Effector memory CD8-positive, alpha-beta T cell (primary cell): ENCODE measurements at places on chromosomes 2 and 18.

DNA sequence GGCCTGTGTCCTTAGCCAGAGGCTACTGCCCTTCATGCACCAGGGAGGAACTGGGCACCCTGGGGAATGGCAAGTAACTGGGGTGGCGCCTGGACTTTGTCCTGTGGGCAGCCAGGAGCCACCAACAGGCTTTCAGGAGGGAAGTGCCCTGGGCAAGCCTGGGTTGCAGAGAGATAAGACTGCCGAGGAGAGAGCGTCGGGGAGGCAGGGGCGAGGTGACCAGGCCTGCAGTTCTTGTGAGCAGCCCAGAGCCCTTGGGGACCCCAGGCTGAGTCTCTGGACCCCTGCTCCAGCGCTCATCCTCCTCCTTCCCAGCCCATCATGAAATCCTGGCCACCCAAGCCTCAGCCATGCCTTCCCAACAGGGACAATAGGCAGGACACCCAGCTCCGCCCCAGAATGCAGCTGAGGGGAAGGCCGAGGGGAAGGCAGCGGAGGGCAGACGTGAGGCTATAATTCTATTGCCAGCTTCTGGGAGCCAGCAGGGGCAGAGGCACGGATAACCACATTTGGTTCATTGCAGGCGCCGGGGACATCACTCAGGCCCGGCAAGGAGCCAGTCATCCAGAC, 25.1 kb downstream of the ADRA2B start:
- DNase-seq: no peak

- no peak for DNase-seq
These were observed 792.7 kb downstream of the RNF144A start for GRCh38 chr2:7709907-7710306.

GRCh38 chr18:6885992-6886796, 156.7 kb downstream of the ARHGAP28 start:
- DNase-seq: no peak

DNA sequence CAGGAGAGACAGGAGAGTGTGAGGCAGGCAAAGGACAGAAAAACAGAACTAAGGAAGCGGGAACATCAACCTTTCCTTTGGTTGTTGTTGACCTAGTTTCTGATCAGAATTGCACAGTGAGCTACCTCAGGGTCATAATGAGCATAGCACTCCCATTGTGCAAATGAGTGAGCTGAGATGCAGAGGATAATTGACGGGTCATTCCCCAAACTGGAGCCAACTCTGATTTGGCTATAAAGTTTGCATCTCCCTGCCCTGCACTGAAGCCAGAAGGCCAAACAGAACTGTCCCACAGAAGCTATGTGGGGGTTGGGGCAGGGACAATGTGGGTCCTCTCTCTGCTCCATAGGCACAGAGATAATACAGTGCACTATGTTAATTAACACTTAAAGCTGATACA, 105.6 kb upstream of the KLHL14 start:
- DNase-seq: no peak

DNA sequence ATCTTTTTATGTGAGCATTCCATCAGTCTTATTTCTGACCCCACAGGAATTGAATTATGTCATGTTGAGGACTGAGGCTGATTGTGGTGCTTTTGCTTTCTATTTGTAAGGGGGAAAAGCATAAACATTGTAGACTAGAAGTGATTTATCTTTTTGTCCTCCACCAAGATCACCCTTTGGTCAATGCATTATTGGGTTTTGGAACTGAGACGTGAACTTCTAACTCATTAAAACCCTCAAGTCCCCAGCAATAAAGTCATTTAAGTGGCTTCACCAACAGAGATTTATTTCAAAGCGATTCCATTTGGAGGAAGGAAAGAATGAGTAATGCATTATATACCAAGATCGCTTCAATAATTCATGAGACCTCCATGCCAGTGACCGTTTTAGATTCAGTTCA, 75.5 kb upstream of the TXNDC2 start:
- DNase-seq: no peak
